ENCODE measurements at places on chromosomes 6 and 20.

DNA sequence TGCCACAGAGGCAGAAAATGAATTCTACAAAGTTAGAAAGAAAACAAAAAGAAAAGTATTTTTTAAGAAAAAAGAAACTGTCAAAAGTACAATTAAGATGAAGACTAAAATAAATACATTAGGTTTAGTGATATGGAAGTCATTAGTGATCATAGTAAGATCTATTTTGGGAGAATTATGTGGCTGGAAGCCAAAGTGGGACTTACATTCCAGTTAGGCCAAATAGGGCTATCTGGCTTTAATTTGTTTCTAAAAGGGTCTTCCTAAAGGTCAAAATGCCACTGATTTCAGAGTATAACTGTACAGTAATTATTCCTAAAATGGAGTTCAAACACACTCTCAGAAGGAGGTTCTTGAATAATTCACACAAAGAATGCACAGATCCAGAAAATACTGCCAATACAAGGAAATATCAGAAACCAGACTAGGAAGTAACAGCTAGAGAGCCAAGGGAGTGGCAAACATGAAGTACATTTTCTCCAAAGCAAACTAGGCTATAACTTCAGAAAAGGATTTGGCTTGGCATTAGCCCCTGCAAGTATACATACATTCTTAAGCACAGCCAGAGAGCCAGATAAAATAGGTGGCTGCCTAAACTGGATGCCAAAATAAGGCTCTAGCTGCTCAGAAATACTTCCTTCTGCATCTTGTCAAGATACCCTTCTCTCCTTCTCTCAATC is 45.3 kb downstream of the PDSS2 start:
- no peak for DNase-seq

- no peak for DNase-seq
Measured at GRCh38 chr6:101276066-101276465, 117.4 kb upstream of the GRIK2 start.

GRCh38 chr20:1945660-1946059 is 48.2 kb downstream of the PDYN start:
- no peak for DNase-seq

- no peak for DNase-seq
Measured at GRCh38 chr20:31568041-31568731, 36.9 kb upstream of the ID1 start.

DNA sequence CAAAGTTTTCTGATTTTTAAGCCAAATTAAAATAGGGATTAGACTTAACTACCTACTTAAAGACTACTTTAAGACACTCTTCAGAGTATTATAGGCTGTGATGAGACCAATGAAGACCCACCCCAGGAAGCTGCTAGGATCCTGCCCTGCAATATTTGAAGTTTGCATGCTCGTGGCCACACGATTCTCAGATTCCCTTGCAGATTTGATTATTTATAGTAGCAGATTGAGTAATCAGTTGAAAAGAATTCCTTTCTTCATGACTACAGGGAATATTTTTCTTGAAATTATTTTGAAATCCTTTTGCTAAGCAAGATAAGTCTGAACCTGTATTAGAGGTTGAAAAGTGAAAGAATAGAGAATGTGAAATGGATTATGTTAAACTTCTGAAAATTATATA is 122.3 kb downstream of the B3GAT2 start:
- DNase-seq, result peak; percentile 11

DNA sequence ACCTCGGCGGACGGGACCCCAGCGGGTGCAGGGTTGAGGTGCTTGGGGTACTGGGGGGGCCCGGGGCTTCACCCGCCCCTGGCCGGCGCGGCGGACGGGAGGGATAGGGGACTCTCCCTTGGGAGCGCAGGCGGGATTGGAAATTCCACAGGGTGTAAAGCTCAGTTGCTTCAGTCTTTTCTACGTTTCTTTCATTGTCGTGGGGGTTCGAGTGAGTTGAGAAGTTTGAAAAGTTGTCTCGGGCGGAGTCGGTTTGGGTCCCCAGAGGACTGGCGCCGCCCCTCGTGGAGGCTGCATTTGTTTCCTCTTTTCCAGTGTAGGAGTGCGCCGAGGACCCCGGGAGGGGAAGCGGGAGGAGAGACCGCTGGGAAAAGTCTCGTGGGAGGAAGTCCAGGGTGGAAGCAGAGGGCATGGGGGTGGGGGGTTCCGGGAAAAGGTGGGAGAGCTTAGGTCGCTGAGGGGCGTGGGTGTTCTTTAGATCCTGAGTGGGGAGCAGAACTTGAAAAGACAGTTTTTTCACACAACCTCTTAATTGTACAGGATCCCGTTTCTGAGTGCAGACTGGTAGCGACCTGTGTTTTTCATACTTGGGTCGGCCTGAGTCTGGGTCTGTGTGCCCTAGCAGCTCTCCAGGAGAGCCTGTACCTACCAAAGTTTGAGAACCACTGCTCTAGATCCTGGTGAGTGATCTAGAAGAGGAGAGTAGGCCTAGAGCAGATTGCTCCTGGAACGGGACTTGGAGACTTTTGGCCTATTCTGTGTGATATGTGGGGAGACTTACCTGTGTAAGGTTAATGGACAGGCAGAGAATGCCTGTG is 495 bp downstream of the FAM83B start:
- no peak for DNase-seq

DNA sequence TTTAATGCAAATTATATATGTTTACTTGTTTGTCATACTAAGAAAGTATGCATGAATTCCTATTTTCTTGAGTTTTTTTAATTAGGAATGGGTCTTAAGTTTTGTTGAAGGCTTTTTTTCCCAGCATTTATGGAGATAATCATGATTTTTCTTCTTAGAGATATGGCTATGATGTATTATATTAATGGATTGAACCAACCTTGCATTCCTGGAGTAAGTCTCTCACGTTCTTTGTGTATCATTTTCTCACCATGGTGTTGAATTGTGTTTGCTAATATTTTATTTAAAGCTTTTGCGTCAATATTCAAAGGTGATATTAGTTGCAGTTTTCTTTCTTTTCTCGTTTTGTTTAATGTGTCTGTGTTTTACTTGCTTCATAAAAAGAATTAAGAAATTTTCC is 48.4 kb upstream of the SLC35D3 start:
- DNase-seq, result no peak

DNA sequence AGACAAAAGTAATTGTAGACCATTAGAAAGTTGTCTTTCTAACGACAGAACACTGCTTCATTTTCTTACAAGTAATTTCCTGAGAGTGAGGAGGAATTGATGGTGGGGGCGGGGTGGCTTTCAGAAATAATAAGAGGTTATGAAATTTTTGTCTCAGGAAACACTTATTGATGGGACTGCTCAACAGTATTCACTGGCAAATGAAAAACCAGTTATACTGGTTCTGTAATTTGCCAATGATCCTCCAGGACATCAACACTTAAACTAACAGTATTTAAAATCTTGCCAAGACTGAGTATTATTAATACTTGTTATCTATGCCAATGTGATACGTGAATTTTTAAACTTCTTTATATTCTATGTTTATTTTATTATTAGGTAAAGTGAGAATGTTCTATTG is 41.8 kb upstream of the FUT9 start:
- DNase-seq, result no peak

Measured in GM04503 (cell line).